ENCODE measurements at places on chromosomes 1 and 21.

DNA sequence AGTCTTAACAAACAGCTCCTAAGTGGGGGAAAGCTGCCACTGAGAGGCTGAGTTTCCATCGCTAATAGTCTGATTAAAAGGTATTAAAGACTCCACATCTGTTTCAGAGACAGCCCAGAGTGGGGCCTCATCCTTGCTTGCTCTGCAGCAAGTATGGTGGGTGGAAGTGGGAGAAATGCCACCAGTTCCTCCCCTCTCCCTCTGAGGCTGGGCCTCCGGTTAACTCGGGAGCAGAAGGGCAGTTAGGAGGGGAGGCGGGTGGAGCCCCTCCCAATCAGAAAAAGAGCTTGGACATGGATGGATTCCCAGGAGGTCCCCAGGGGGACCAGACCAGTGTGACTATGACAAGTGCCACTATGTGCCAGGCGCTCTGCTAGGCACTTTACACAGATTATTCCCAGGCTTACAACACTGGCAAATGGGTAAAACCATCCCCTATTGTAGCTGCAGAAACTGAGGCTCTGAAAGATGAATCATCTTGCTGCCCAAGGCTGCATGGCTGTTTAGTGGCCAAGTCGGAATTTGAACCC, 11.4 kb upstream of the ASCL5 start:
- no peak for DNase-seq

DNA sequence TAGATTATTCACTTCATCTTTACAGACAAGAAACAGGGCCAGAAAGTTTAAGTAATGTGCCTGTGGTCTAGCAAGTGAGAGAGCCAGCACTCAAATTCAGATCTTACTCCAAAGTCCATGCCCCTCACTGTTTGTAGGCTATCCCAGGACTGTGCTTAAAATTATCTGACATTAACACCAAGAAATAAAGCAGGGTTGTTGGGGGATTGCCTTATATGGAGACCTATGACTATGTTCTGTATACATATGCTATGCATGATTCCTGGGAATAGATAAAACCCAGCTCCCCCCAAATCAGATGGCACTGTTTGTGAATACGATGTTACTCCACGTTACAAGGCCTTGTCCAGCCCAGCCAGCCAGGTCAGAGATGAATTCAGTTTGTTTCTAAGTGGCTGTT, 131.6 kb upstream of the HOOK1 start:
- no peak for DNase-seq

DNA sequence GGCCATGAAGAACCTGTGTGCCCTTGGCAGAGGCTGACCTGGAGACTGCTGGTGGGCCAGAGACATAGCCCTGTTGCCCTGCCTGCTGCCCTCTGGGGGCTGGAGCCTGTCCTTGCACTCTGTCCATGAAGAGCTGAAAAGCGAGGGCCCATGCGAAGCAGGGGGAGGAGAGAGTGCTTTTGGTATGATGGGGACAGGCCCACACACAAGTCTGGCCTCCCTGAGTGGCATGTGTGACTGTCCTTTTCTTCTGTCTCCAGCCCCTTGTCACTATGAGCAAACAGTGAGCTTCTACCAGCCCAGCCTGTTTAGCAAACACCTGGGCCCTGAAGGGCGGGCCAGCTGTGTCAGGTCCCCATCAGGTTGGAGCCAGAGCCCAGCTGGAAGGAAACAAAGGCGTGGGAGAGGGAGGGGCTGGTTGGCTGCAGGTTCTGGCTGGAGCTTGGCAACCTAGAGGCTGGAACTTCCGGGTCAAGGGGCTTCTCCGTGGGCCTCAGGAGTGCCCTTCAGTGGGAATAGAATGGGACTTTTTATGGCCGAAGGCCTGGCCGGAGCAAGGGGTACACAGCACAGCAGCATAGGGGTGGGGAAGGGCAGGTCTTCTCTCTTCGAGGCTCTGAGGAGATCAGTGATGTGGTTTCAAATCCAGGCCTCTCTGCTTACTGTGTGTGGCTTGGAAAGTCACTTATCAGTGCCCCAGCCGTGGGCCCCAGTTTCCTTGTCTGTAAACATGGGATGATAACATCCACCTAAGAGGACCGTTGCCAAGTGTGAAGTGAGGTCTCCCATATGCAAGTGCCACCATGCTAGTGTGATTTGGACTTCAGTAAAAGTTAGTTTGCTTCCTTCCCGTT, 14.3 kb downstream of the QSOX1 start:
- DNase-seq = no peak

DNA sequence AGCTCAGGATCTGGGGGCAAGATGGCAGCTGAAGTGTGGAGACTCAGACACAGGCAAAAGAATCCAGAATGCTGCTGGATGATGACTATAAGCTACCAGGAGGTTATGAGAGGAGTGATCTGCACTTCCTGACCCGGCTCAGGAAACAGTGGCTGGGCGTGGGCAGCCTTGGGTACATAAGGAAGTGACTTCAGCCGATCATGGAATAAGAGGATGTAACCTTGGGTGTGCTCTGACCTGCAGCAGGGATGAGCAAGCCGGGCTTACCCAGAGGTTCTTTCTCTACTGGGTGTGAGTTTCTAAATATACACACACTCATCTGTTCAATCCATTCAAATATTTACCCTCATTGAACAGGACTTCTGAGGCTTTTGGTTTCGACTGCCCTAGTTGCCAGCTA, 62.7 kb downstream of the CD34 start:
- no peak for DNase-seq

DNA sequence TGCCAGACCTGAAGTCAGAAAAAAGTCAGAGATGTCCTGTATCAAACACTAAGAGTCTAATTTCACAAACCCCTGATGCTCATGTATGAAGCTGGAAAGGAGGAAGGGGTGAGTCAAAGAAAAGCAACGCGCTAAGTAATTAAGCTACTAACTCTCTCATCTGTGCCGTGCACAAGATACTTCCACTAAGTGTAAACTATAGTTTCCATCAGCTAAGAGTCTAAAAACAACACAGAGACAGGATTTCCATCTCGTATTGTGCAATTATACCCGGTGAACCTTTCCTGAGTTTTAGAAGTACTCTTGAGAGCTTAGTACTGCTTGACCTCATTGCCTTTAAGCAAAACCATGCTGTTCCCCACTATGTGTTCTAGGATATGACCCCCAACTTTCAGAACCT, 19.0 kb downstream of the DNALI1 start:
- no peak for DNase-seq

GRCh38 chr1:146031476-146031875, 9.9 kb upstream of the HJV start:
- DNase-seq = no peak

DNA sequence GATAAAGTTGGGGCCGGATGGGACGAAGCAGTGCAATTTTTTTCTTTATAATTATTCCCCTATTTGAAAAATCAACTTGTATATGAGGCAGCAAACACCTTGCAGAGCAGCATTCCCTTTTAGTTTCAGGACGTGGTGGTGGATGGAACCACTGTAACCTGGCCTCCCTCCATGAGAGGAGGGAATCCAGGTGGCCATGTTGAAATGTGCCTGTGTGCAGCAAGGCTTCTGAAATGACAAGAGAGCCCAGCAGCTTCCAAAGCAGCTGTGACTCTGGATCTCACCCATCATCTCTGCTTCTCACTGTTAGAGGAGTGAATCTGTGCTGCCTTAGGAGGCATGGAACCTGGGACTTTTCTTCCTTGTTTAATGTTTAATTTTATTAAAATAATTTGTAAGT, 42.3 kb downstream of the NFIA start:
- DNase-seq = no peak

GRCh38 chr1:50970509-50970887, 453 bp downstream of the CDKN2C start:
- no peak for DNase-seq

DNA sequence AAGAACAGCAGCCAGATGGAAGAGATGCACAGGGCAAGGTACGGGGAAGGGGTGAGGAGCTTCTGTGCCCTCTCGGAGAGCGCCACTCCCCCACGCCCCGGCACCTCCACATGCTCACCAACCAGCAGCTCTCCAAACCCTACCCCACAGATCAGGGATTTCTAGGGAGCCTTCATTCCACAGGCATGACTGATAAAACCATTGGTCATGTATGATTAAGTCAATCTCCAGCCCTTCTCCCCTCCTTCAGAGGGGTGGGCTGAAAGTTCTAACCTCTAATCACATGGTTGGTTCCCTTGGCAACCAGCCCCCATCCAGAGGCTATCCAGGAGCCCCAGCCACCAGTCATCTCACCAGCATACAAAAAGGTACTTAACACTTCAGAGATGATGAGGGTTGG, 144.7 kb downstream of the TGFBR3 start:
- DNase-seq = no peak

DNA sequence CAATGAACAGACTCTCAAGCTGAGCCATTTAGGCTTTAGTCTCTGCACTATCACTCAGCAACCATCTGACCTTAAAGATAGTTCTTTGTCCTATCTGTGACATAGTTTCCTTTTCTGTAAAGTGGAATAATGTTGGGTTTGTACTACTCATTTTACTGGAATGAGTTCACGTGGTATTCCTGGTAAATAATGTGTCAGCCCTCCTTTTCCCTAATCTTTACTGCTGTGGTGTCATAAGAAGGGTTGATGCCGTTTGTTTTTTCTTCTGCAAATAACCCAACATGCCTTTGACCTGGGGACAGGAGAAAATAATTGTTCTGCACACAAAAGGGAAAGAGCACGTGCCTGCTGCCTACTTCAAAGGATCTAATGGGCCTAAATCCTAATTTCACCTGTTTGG, 297.8 kb downstream of the BRINP3 start:
- DNase-seq = no peak

DNA sequence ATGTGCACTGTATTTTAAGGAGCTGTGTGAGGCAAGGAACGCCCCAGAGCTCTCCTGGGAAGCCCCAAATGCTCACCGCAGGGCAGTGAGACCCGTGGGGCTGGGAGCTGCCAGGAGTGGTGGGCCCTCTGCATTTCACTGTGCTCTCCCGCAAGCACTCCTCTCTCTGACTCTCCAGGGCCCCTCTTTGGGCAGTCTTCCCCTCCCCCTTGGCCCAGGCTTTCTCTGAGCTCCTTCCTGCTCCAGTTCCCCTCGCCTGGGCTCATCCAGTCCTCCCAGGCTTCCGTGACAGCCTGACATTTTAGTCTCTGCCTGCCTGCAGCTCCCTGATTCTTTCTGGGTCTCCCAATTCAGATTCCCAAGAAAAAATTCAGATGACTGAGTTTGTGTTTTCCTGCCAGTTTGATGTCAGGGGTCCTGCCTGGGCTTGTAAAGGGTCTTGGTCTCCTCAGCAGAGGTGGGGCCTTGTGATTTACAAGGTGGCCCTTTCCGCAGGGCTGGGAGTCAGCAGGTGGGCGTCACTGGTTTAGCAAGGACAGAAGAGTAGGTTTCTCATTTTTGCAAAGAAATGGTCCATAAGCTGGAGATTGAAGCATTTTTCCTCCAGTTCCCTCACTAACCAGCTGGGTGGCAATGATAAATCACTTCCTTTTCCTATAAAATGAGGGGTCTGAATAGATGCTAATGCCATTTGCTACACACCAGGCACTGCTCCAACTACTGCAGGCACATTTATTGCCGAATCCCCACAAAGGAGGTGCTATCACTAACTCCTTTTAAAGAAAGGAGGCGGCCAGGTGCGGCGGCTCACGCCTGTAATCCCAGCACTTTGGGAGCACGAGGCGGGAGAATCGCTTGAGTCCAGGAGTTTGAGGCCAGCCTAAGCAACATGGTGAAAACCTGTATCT, 1.9 kb upstream of the CA6 start:
- DNase-seq = no peak

DNA sequence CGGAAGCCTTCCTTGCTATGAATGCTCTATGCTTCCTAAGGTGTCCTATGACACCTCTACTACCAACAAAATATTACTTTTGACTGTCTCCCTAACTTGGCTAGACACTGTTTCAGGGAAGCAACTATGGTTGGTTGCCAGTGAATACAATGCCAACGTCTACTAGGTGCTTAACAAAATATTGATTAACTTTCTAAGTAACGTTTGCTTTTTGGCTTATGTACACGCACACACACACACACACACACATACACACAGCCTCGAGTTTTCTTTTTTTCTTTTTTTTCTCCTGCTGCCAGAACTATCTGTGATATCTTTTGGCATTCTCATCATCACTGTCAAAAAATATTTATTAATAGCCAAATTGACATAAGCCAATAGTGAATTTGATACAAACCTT, 864.0 kb downstream of the PLA2G4A start:
- DNase-seq = no peak

- no peak for DNase-seq
Observed at GRCh38 chr1:205802060-205802459, 10.9 kb downstream of the SLC41A1 start.

DNA sequence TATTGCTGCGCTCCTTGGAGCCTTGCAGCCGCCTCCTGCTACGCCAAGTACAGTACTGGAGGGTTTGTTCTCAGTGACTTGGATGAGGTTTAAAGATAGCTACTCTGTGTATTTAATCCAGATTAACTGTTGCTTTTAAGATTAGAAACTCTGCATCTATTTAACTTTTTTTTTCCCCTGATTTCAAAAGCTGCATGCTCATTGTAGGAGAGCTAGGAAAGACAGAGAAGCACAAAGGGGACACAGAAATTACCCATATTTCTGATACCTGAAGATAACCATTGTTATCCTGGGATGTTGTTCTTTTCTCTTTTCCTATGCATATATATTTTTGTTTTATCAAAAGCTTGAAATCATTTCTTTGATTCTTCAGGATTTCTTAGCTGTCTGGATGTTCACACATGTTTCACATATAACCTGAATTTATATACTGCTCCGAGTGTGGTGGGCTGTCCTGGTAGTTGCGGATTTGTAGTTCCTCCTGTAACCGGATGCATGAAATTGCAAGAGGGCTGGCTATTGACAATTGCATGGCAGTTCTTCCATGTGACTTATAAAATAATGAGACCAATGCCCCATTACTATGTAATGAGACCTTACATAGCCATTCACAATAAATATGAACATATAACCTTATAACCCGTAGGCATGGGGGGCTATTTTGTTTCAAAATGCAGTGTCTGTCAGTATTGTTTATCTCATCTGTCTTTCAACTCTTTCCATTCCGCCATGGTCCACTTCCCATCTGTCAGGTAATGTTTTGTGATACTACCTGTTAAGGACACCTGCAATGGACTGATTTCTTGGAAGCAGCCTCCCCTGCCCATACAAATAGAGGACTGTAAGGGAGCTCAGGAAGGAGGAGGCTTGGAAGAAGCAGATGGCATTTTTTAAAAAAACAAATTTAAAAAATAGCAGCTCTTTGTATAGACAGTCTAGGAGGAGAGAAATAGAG, 1.4 kb downstream of the RAVER2 start:
- DNase-seq = no peak
